ENCODE measurements at places on chromosomes 3 and 15. TPM values are rescaled to one million over a fixed set of nuclear protein-coding genes. Genes with fewer than 3 reads are reported as not detected.
A peak's percentile ranks its signal among the peaks of the same experiment; 100 is the strongest.

DNA sequence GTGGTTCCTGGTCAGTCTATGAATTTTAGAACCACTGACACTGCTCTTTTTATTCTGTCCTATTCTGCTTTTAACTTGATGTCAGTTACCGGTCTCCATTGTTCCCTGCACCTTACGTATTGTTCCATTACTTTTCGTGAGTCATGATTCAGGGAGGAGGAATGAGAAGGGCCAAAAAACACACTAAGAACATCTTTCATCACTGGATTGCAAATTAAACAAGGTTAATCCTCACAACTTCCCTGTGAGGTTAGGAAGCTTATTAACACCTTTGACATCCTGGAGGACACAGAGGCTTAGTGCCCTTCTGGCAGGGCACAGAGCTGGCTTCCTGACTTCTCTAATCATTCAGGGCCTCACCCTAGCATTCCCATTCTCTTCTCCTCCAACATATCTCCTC lies 227.6 kb upstream of the SATB1 start:
- DNase-seq: no peak

DNA sequence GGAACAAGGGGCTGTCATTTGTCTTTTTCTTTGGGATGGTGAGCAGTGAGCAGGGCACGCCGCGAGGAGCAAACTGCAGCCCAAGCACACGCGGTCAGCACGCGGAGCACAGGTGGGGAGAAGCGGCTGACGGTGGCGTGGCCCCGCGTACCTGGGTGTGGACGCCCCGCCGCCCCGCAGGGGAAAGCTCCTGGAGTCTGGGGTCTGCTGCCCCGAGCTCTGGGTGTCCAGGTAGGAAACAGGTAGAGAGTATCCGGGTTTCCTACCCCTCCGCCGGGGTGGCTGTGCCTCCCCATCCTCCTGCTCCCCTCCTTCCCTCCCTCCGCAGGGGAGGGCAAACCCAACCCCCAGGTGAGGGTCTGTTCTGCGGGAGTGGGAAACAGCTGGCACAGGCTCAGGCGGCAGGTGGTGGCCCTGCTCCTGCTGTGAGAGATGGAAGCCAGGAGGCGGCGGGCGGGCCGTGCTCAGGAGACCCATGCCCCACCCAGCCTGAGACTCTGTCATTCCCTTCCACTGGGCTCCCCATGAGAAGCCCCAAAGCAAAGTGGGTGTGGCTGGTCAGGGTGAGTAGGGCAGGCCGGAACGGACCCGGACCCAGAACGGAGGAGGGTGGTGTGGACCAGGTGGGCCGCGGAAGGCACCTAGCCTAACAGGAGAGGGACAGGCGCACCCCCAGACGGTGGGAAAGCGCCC lies 56.9 kb upstream of the CGNL1 start:
- no peak for DNase-seq

DNA sequence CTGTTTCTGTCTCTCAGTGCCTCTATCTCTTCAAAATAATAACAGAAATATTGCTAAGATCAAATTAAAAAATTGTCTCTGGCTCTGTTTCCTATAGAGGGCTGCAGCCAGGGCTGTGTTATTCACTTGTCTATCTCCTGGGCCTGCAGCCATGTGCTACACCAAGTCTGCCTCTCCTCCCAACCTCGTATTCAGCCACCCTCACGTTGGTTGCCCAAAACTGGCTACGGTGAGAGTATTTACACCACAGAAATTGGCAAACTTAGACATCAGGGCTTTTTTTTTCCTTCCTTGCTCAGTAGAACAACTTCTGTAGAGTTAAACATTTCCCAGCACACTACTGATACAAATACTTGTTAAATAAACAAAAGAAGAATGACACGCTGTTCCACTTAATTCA lies 320.9 kb upstream of the ICE2 start:
- no peak for DNase-seq

DNA sequence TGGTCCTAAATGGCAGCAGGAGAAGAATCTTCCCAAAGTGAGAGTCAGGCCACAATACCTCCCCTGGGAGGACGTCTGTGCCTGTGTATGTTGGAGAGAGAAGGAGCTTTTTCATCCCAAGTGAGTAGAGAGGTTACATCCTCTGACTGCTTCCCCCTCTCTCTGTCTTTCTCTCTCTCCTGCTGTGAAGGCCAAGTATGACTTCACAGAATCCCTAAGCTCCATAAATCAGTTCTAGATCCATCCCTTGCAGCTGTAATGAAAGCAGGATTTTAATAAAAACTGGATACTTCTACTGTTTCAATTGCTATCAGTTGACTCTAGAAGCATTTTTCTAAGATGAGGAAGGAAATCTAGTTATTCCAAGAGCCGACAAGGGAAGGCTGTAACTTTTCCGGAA lies 389.1 kb upstream of the PROK2 start:
- no peak for DNase-seq

DNA sequence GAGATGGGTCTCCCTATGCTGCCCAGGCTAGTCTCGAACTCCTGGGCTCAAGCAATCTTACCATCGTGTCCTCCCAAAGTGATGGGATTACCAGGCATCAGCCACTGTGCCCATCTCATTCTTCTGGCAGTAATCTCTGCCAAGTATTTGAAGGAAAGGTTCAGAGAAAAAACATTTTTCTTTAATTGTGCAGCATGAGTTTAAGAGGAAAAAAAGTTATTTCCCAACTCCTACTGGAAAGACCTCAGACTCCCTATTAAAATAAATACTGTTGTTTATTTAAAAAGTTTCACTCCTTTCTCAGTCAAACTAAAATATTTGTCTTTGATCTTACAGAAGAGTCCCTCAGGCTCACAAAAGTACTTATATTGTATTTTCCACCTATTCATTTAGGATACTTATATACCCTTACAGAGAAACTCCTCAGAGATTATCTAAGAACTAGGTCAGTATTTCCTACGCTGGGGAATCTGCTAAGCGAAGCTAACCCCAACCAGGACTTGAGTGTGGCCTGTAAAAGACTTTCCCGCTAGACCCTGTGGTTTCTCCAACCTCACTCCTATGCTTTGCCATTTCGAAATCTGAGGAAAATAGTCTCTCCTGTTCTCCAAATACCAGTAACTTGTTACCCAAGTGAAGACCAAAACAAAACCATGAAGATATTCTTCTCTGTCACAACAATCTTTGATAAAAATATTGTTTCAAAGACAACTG lies 28.7 kb downstream of the WWTR1 start:
- peak; percentile 59 for DNase-seq

DNA sequence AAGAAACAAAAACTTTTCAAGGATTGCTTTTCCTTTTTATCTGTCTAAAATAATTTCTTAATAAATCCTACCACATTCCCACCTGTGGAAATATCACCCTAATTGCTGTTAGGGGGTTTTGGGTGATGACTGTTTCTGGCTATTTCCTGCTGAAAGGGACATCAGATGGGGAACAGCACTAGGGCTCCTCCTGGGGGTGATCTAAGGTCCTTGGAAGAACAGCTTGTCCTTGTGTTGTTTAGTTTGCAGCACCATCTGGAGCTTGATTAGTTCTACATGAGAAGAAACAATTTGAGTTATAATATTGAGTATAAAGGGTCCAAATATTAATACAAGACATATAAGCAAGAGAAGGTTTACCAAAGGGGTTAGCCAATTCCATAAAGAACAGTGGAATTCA lies 18.7 kb downstream of the OR5H15 start:
- no peak for DNase-seq

DNA sequence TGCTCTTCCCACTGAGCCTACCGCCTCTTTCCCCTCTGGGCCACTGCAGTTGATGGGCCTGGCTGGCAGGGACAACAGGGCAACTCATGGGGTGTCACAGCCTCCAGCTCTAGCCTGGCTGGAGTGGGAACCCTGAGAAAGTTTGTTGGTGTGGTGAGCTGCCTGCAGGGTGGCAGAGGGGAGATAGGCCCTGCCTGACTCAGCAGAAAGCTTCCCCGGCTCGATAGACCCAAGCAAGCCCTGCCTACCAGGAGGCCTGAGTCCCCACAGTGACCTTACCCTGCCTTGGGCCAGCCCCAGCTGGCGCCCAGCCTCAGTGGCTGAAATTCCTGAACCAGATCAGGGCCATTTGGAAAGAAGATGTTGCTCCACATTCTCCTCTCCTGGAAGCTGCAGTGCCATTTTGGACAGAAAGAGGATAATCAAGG lies 29.4 kb downstream of the ABTB1 start:
- DNase-seq: no peak

GRCh38 chr3:195407531-195408409 lies 35.0 kb downstream of the ACAP2 start:
- no peak for DNase-seq

- no peak for DNase-seq
These were observed 2.6 kb downstream of the MKRN2 start for GRCh38 chr3:12559520-12559919.

DNA sequence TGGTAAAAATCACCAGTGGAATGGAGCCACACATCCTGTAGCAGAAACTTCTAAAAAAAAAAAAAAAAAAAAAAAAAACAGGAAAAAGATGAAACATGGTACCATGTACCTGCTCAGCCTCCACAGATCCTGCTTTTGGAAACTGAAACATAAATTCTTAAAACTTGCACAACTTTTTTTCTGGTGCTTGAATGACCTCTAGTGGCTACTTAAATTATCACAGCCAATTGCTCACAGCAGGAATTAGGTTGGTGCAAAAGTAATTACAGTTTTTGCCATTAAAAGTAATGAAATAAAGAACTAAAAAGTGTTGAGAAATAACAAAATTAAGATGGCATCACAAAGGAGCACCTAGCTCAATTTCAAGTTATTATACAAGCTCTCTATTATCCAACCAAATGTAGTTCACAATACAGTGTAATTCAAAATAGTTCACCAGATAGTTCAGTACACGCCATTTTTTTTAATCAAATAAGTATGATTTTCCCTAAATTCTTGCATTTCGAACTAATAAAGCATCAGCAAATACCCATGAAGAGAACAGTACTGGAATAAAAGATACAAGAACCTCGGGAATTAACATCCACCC lies 80.6 kb downstream of the ULK4 start:
- DNase-seq: peak; percentile 48

DNA sequence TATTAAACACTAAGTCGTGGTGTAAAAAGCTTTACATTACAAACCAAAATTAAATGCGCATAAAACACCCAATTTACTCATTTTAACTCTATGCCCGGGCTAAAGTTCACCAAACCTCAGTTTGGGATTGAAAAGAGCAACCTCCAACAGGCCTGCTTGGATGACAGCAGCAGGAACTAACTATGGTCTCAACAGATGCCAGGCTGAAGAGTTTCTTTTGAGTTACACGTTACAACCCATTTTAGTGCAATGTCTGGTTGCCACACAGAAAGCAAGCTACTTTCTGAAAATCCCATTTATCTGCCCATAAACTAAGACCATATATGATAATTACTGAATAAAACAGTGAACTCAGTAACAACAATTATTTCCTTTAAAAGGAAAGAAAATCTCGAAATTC lies 2.2 kb downstream of the SATB1 start:
- no peak for DNase-seq

- no peak for DNase-seq
These were observed 236.9 kb downstream of the DTWD1 start for GRCh38 chr15:49857496-49858475.

DNA sequence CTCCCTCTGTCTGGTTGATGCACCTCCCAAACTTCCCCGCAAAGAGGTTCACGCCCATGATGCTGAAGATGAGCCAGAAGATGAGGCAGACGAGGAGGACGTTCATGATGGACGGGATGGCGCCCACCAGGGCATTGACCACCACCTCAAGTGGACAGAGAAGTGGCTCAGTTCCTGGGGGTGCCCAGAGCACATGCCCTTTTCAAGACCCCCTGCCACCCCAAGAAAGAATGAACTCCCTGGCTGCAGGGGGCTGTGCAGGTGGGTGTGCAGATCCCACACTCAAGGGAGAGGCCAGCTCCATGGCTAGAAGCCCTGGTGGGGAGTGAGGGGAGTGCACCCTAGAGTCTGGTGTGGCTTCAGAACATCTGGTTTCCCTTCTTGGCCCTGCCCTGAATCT lies 64.1 kb downstream of the EXOG start:
- no peak for DNase-seq

GRCh38 chr15:99268431-99268830 lies 17.1 kb downstream of the LRRC28 start:
- DNase-seq: no peak

- DNase-seq: peak; percentile 83
These were observed 45.8 kb downstream of the MITF start for GRCh38 chr3:69784954-69785514.

GRCh38 chr3:182936239-182936917 lies 44.0 kb downstream of the DCUN1D1 start:
- no peak for DNase-seq

DNA sequence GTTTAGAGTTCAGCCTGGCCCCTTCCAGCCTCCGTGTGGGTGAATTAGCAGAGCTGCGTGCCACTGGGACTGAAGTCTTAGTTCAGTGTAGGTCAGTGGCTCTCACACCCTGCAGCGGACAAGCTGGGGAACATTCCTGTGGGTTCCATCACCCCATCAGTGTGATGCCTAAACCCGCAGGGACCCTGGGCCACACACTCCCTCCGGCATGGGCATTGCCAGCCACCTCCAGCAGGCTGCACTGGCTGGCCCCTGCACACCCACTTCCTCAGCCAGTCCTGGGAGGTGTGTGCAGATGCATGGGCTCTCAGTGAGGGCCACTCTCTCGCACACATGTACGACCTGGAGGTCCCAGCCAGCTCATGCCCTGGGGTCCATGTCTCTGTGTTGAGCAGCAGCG lies 32.1 kb upstream of the TOPBP1 start:
- no peak for DNase-seq

- DNase-seq: no peak
These were observed 16.6 kb upstream of the AEN start for GRCh38 chr15:88604381-88605188.

GRCh38 chr3:114355653-114356052 lies 61.8 kb downstream of the TIGIT start:
- DNase-seq: no peak

DNA sequence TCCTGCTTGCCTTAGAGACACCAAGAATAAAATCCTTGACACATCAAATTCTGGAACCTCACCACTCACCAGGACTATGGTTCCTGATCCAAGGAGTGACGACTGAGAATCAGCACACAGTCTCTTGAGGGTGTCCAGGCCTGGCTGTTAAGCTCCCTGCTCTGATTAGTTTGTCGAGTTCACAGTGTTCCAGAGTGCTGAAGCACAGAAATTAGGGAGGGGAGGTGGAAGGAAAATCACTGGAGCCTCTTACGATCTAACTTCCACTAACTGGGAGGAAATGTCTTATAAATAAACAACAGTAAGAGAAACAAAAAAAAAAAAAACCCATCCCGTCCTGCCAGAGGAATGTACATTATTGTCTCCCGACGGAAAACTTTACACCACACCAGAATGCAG lies 330.2 kb downstream of the TIGIT start:
- DNase-seq: peak; percentile 71

The DENND4A gene
- total RNA-seq: 17.7 TPM

The SMCO1 gene
- not detected for total RNA-seq

The KCNMB3 gene
- total RNA-seq: 0.72 TPM

The PAK2 gene
- total RNA-seq: 33.9 TPM

The TRAIP gene
- 6.3 TPM for total RNA-seq

The CPNE9 gene
- total RNA-seq: not detected

The CHRD gene
- total RNA-seq: under 0.01 TPM

The SPESP1 gene
- total RNA-seq: 3.0 TPM

The SCG3 gene
- total RNA-seq: not detected

The FBXW12 gene
- total RNA-seq: not detected

Measured in IMR-90 (cell line).